ENCODE measurements at places on chromosomes 2 and 18.

GRCh38 chr2:85523903-85524335, 15.0 kb upstream of the MAT2A start:
- no peak for DNase-seq

DNA sequence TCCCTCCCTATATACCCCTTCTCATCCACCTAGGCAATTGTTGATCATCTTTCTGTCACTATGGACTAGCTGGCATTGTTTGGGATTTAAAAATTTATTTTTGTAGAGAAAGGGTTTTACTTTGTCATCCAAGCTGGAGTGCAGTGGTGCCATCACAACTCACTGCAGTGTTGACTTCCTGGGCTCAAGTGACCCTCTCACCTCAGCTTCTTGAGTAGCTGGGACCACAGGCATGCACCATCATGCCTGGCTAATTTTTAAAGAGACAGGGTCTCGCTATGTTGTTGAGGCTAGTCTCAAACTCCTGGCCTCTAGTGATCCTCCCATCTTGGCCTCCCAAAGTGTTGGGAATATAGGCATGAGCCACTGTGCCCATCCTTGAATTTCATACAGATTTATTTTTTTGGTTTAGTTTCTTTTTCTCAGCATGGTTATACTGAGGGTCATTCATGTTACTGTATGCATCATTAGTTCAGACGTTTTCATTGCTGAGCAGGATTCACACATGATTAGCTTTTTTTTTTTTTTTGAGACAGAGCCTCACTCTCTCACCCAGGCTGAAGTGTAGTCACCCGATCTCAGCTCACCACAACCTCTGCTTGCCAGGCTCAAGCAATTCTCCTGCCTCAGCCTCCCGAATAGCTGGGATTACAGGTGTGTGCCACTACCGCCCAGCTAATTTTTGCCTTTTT, 8.6 kb upstream of the PCARE start:
- DNase-seq = no peak

DNA sequence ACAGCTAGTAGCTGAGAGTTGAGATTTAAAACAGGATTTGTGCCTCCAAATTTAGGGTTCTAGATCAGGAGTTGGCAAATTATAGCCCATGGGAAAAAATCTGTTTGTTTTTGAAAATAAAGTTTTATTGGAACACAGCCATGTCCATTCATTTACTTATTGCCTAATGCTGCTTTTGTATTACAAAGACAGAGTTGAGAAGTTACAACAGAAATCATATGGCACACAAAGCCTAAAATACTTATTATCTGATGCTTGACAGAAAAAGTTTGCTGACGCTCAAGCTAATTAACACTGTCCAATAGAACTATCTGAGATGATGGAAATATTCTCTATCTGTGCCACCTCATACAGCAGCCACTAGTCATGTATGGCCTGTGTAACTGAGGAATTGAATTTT, 229.1 kb upstream of the RASGRP3 start:
- no peak for DNase-seq

DNA sequence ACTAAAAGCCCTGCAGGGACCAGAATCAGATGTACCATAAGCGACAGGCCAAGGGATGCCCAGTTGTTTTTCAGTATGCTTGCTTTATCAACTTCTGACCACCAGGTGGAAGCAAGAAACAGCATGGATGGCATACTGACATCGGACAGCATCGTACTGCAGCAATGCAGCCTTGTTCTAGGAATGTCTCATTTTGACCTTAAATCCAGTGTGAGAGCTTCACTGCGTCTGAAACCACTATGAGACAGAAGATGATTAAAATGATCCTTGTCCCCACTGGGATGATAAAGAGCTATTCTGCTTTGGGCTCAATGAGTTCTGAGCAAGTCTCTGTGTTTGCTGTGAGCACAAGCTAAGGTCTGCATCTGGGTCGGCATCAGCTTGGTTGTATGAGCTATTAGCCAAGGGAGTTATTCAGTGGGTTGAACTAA, 54.3 kb downstream of the CDK15 start:
- DNase-seq = peak; percentile 87

- no peak for DNase-seq
Measured at GRCh38 chr2:169997140-169997887, 170.1 kb downstream of the UBR3 start.

DNA sequence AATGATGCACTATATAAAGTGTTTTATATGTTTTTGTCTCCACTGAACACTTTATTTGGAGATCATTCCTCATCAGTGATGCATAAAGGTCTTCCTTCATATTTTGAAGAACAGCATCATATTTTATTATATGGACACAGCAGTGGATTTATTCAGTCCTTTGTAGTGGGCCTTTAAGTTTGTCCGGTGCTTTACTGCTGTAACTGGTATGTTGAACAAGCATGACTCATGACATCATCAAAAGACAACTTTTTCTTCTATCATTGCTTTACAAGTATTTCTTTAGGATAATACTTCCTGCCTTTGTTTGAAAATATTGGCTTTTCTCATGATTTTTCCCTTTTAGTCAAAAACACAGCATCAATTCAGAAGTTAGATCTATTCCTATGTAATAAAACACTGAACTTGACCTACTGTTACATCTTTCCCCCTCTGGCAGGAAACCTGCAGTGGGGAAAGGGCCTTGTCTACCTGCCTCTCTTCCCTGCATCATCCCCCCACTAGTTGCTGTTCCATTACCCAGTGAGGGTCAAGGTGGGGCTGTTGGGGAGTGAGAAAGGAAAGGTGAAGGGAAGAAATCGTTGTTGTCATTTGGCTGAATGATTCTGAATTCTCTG, 241.2 kb downstream of the CYP26B1 start:
- DNase-seq = peak; percentile 32

DNA sequence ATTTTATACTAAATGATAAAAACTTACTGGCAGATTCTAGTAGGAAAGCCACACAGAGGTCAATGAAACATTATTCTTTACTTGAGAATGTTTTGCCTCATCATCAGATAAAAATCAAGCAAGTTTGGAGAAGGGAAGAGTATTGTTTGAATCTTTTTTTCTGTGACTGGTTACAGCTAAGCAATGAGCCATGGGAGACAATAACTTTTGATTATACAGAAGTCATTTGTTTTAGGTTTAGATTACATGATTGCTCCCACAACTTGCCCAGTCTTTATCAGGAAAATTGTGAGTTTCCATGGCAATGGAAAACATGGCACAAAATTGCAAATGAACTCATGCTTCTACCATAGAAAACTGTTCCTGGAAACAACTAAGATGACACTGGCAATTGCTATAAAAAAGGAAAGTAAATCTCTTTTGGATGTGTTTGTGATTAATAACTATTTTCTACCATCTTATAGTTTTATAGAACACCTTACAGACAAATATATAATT, 476.8 kb downstream of the MBD2 start:
- no peak for DNase-seq
